ENCODE measurements at places on chromosomes 3 and 15.

DNA sequence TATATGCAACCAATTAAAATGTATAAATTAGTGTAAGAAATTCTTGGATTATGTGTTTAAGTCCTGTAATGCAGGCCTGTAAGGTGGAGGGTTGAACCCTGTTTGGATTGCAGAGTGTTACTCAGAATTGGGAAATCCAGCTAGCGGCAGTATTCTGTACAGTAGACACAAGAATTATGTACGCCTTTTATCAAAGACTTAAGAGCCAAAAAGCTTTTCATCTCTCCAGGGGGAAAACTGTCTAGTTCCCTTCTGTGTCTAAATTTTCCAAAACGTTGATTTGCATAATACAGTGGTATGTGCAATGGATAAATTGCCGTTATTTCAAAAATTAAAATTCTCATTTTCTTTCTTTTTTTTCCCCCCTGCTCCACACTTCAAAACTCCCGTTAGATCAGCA lies 65.4 kb upstream of the ACAD9 start:
- DNase-seq: no peak

GRCh38 chr3:53846134-53846850 lies at the start of the genes CHDH and IL17RB:
Gene CHDH (minus strand): TSS chr3:53846419. CDS start chr3:53824008, 22,411 bp downstream.
Gene IL17RB (plus strand): TSS chr3:53846568. CDS start chr3:53846589, 21 bp downstream.
- DNase-seq: peak; percentile 46

DNA sequence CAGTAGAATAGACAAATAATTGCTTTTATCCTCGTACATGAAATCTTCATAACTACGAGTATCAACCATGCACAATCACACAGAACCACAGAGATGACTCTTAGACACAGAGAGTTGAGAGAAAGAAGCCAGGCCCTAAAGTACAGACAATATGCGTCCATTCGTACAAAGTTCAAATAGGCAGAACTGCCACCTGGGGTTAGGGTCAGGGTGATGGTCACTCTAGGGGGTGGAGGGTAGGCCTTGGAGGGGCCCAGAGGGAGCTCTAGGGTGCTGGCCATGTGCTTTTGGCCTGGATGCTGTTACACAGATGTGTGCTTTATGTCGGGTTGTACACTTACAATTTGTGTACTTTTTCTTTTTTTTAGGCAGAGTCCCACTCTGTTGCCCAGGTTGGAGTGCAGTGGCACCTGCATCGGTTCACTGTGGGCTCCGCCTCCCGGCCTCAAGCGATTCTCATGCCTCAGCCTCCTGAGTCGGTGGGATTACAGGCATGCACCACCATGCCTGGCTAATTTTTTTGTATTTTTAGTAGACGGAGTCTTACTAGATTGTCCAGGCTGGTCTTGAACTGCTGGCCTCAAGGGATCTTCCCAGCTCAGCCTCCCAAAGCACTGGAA lies 65.9 kb upstream of the KLF13 start:
- DNase-seq: no peak

DNA sequence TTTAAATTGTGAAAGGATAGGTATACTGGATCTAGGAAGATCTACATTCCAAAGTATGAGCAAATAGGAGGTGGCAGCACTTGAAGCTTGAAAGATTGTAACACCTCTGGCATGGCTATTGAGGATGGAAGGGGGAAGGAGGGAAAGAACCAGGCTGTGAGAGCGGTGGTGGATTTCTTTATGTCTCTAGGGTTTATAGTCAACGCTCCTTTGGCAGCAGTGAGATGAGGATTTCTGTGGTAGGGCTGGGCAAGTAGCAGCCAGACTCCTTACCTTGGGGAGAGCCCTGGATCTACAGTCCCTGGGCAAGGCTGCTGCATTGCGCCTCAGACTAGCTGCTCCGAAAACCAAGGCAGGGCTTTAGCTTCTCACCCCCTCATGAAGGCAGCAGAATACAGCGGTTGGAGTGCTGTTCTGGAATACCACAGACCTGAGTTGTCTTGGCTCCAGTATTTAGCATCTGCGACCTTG lies 53.2 kb downstream of the MEF2A start:
- no peak for DNase-seq

GRCh38 chr3:87370007-87370406 lies 93.6 kb upstream of the POU1F1 start:
- DNase-seq: no peak

- DNase-seq: no peak
Measured at GRCh38 chr3:12886736-12887135, 45.4 kb upstream of the RPL32 start.

DNA sequence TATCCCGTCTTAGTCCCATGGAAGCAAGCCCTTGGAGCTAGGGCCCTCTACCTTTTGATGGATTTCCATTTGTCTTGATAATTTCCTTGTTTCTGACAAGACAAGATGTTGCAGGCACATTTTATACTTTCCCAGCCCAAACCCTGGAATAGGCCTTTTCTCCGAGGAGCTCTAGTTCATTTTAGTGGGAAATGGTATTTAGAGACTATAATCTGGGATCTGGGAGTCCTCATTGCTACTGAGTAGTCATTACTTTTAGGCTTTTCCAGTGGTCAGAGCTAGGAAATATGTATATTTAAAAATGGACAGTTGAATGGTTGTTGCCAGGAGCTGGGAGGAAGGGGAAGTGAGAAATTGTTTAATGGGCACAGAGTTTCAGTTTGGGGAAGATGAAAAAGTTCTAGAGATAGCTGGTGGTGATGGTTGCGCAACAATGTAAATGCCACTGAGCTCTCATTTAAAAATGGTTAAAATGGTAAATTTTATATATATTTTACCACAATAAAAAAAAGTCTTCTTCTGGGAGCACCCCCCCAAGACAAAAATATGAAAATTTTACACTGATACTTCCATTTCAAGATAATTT lies 31.6 kb downstream of the MLH1 start:
- no peak for DNase-seq

DNA sequence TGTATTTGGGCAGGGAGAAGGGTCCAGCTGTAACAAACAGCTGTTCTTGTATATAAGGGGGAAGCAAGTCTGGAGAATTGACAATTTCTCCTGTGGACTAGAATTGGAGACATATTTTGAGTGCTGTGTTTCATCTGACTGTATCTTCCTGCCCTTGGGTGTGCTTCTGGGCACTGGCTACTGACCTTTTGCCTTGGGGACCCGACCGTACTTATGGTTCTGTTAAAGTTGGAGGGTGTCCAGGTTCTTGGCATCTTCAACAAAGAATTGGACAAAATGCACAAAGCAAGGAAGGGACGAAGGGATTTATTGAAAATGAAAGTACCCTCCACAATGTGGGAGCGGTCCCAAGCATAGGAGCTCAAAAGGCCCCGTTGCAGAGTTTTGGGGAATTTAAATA lies 31.0 kb downstream of the MAP2K1 start:
- no peak for DNase-seq

GRCh38 chr3:37202035-37202434 lies 27.7 kb upstream of the LRRFIP2 start:
- DNase-seq: no peak

DNA sequence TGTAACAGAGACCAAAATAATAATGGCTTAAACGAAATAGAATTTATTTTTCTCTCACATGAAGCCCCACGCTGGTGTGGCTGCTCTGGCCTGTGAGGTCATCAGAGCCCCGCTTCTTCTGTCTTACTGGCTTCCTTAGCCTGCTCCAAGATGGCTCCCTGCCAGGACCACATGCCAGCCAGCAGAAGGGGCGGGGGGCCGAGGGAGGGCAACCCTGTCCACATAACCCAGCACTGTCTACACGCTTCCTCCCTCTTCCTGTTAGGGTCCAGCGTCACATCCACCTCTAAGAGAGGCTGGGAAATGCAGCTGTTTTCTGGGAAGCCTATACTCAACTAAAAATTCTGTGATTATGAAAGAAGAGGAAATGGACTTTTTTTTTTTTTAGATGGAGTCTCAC lies 107.9 kb upstream of the DLG1 start:
- DNase-seq: no peak
